Activated T-helper 9 cell treated with anti-CD3 and anti-CD28 coated beads, Interleukin-2, amount 50 U/mL, for 16 hours (primary cell): ENCODE measurements at places on chromosomes 1 and 21.

DNA sequence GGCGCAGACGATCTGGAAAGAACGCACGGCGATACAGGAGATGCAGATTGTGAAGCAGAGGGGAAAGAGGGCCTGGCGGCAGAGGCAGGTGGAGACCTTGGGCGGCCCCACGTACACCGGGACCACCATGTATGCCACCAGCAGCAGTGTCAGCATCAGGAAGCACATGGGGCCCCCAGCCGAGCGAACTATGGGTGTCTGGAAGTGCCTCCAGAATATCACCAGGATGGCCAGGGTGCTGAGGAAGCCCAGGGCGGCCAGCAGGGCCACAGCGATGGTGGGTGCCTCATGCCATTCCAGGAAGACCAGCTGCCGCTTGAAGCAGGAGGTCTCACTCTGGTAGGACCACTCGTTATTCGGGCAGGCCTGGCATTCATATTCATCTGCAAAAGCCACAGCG is 19.3 kb downstream of the TAS1R2 start:
- no peak for DNase-seq

GRCh38 chr1:150132372-150132771 is 17.3 kb upstream of the PLEKHO1 start:
- no peak for DNase-seq

GRCh38 chr21:26769613-26770188 is 75.5 kb downstream of the ADAMTS1 start:
- no peak for DNase-seq

DNA sequence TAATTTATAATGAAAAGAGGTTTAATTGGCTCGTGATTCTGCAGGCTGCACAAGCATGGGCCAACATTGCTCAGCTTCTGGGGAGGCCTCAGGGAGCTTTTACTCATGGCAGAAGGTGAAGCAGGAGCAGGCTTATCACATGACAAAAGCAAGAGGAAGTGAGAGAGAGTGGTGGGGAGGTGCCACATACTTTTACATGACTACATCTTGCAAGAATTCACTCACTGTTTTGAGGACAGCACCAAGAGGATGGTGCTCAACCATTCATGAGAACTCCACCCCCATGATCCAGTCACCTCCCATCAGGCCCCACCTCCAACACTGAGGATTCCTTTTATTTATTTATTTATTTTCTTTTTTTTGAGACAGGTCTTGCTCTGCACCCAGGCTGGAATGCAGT is 5.5 kb upstream of the PLEKHM2 start:
- no peak for DNase-seq

DNA sequence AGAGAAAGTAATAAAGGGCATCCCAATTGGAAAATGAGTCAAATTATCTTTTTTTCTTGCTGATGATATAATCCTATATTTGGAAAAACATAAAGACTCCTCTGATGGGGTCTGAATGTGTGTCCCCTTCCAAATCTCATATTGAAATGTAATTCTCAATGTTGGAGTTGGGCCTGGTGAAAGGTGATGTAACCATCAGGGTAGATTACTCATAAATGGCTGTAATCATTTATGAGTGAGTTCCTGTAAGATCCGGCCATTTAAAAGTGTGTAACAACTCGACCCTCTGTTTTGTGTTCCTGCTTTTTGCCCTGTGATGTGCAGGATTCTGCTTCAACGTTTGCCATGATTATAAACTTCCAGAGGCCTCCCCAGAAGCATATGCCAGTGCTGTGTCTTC is 44.3 kb upstream of the MAP1LC3C start:
- DNase-seq: no peak

- DNase-seq: no peak
Observed at GRCh38 chr1:232786845-232787455, 18.3 kb upstream of the MAP10 start.

- no peak for DNase-seq
Observed at GRCh38 chr21:41966872-41967621, 13.2 kb upstream of the C2CD2 start.

GRCh38 chr1:24321126-24321525 is 2.0 kb downstream of the GRHL3 start:
- DNase-seq: no peak

GRCh38 chr1:66685265-66685664 is 67.0 kb upstream of the DYNLT5 start:
- no peak for DNase-seq

GRCh38 chr1:161048949-161049722 is 3.4 kb upstream of the USF1 start:
- DNase-seq: no peak

DNA sequence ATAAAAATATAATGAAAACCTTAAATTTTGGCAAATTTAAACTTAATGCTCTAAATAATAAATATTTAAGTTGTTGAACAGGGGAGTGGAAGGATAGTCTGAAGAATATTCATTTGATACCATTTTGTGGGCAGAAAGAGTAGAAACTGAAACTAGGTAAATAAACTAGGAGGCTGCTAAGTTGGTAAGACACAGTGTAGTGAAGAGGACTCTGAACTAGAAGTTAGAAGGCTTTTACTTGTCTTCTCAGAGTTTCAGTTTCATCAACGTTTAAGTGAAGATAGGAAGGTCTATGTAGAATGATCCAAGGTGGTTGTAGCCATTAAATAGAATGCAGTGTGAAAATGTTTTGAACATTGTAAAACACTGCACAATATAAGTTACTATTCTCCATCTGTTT is 516.9 kb downstream of the AMY1C start:
- DNase-seq: no peak

- no peak for DNase-seq
Observed at GRCh38 chr21:32666258-32666657, 54.1 kb upstream of the CFAP298 start.

DNA sequence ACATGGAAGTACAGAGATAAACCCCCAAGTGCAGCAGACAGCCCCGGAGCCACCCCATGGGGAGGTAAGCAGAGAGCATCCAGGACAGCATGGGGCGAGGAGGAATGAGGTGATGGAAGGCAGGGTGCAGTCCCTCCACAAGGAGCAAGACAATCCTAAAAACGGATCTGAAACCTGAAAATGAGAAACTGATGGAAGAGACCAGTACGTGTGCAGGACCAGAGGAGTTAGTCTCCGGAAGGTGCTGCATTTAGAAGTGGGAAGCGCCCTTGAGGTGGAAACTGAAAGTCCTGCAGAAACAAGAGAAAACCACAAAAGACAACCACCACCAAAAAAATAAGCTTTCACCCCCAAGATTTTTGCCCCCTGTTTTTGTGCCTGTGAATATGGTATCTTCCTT is 17.4 kb upstream of the DDOST start:
- no peak for DNase-seq

- DNase-seq: no peak
Observed at GRCh38 chr1:16378443-16378842, 11.4 kb downstream of the SZRD1 start.

- DNase-seq: no peak
Observed at GRCh38 chr1:80869299-80869698, 931.4 kb upstream of the ADGRL2 start.

DNA sequence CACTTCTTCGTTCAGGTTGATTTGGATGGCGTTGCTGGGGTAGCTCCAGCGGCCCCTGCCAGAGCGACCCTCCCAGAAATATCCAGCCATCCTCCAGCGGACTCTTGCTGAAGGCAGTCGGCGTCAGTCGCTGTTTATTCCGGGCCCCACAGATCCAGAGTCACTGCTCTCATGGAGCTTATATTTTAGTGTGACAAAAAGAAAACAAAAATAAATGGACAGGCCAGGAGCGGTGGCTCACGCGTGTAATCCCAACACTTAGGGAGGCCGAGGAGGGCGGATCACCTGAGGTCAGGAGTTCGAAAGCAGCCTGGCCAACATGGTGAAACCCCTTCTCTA is 791 bp upstream of the CFAP298 start:
- no peak for DNase-seq

DNA sequence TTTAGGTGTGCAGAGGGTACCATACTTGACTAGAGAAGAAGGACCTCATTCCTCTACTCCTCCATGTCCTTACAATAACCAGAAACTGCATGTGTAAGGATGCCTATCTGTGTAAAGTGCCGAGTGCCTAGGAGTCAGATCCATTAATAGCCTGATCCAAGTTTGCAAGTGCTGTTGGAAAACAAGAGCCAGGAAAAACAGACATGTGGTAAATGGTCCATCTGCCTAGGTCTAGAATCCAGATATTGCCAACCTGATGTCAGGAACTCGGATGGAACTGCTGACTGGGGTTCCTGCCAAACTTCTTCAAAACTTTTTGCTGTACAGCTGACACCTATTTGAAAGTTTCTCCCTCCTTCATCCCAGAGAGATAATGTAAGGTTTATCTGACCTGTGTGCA is 239.4 kb upstream of the CAMK1G start:
- DNase-seq: no peak

DNA sequence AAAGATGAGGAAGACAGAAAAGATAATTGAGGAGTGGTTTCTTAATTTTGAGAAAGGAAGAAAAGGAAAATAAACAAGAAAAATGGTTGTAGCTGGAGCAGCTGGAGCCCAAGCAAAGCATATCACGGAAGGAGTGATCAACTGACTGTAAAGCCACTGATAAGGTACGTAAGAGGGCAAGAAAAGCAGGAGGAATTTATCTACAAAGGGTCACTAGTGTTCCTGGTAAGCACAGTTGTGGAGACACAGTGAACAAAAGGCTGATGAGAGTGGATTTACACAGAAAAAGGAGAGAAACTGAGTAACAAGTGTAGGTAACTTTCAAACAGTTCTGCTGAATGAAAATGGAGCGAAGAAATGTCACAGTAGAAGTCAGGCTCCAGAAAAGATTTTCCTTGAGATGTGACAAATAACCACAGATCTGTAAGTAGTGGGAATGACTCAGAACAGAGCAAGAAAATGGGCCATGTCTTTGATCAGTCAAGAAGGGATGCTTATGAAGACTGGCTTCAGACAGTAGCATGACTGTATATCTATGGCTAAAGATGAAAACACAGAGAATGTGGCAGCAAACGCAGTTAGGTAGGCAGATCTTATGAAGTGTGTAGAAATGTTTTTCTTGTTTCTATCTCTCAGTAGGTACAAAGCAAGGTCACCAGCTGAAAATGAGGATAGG is 45.6 kb upstream of the RBM34 start:
- no peak for DNase-seq

DNA sequence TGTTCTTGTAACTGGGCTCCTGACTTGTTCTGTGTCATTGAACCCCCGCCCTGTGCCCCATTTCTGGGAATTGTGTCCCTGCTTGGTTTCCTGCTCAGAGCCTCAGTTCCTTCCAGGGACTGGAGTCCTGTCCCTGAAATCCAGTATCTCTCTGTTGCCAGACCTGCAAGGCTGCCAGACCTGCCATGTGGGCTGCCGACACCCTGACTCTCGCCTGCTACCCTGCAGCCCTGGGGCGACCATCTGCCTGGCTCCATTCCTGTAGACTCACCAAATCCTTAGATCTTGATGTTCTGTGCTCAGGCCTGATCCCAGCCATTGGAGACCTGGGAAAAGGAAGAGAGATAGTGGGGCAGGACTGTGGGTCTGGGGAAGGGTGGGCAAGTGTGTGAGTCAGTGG is 383.3 kb upstream of the PROX1 start:
- no peak for DNase-seq

- no peak for DNase-seq
Observed at GRCh38 chr1:157700305-157700704, 264 bp downstream of the FCRL3 start.

DNA sequence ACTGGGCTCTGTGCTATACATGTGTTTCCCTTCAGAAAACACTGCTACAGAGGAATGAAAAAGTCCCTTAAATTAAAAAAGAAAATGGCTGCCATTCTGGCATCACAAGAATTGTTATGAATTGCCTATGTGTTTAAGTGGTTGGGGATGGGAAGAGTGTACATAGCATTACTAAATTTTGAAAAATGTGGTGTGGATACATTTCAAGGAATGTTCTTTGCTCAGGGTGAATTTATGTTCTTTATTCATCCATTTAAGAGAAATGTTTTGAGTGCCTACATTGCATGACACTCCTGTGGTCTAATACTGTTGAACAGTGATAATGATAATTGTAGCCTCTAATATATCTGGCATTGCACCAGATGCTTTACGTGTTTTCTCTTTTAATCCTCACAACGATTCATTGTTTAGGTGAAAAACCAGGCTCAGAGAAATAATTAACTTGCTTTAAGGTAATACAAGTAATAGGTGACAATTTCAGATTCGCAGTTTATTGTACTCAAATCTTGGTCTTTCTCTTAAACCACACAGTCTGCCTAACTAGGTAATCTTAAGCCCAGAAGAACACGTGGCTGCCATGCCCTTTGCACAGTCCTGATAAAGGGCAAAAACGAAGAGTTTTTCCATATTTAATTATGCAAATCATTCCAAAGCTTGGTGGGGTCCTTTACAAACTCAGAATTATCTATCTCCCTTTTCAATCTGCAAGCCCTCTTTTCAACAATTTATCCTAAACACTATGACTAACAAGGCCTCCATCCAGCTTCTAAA is 31.5 kb downstream of the DPT start:
- DNase-seq: no peak

DNA sequence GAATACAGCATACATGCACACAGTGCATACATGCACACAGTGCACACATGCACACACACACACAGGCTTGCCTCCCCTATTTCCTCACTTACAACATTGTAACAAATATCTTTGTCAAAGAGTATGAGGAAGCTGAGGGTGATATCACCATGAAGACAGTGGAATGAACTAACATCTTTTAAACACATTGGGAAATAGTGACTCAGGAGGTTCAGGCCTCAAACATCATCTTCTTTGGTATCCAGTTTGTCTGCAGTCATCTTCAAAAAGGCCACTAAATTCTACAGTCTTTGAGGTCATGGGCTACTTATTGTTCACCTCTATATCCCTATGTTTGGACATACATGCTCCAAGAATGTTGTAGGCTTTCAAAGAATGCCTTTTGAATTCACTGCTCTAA is 2.1 kb upstream of the LCE2B start:
- DNase-seq: no peak

DNA sequence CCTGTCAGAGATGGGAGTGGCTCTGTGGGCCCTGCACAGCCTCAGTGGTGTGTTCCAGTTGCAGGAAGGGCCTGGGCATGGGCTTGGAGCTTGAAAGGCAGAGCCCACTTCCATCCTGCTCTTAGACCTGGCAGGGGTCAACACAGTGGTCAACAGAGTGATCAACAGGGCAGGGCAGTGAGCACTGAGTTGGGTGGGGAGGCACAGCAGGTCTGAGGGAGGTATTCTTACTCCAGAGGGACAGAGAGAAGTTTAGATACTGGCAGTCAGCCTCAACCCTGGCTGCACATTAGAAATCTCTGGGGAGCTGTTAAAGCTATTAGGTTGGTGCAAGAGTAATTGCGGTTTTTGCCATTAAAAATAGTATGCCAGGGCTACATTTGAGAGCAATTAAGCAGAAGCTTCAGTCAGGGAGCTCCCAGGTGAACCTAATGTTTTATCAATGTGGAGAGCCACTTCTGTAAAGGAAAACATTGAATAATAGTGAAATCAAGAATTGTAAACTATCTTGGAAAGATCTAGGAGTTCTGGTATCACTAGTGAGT is 37.7 kb downstream of the SH3BGR start:
- no peak for DNase-seq
